Brain microvascular endothelial cell (primary cell): ENCODE measurements at places on chromosomes 5 and 9.
A peak's percentile ranks its signal among the peaks of the same experiment; 100 is the strongest.

GRCh38 chr5:145283141-145283810, 551.9 kb downstream of the PRELID2 start:
- no peak for DNase-seq

DNA sequence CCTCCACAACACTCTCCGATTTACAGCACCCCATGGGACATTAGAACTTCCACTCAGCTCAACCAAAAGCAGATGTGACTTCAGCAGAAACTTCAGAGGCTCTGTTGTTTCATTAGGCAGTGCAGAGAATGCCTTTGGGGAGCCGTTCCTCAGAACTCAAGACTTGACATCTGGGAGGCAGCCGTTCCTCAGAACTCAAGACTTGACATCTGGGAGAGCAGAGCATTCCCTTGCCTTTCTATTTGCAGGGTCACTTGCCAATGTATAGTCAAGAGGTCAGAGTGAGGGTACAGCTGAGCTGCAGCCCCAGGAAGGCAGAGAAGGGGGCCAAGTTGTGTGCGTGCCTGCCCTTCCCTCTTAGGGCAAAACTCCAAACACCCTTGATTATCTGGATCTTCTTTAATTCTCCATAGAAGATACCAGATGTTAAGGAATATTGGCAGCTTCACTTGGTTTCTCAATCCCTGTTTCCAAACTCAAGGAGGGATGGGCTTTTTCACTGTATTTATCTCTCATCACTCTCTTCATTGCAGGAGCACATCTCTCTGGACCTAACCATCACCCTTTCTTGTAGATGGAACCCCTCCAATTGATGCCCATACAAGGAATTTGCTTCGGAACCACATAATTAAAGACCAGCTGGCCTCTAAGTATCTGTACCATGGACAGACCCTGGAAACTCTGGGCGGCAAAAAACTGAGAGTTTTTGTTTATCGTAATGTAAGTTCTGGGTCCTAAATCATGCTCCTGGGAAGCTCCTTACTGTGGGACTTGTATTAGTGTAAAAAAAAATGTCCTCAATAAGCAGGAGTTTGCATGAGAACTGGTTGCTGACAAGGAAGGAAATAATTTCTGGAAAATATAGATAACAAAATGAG, 25.6 kb downstream of the TGFBI start:
- no peak for DNase-seq

- no peak for DNase-seq
These were observed 3.1 kb upstream of the HK3 start for GRCh38 chr5:176902102-176902814.

DNA sequence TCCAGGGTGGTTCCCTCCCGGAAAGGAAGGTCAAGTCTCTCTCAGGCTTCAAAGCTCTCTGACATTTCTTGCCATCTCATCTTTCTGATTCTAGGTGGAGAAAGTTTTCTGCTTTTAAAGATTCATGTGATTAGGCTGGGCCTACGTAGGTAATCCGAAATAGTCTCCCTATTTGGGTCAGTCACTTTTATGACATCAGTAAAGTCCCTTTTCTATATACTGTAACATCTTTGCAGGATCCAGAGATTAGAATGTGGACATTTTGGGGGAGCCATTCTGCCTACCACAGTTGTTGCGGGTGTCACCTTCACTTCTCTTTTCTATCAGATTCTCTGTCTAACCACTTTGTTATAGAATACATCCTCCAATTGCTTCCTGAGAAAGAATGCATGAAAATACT, 1.9 kb upstream of the RNF180 start:
- no peak for DNase-seq

DNA sequence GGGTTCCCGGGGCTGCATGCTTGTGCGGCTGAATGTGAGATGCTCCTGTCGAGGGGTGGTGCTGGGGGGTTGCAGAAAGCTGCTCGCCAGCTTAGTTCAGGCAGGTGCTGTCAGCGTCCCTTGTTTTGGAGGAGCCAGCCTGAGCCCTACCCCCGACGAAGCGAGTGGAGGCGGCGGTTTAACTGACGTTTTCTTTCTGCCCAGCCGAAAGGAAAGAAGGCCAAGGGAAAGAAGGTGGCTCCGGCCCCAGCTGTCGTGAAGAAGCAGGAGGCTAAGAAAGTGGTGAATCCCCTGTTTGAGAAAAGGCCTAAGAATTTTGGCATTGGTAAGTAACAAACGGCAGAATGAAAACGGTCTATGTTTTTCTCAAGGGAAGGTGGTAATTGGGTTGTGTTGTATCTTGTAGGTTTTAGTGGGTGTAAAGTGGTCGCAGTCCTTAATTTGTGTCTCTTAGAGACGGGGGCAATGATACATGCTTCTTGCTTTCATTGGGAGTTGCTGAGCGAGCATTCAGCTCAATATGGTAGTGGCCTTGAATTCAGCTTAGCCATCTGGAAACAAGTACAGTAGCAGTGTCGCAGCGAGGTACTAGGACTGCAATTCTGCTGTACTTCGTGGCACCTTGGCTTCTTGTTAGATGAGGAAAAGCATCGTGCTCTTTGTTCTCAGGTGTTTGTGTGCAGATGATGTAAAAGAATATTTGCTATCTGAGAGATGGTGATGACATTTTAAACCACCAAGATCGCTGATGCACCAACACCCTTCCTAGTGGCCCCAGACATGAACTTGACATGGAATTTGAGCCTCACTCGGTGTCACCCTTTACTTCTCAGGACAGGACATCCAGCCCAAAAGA, 928 bp downstream of the RPL7A start:
- no peak for DNase-seq

GRCh38 chr9:130254747-130255630, 10.6 kb upstream of the HMCN2 start:
- no peak for DNase-seq

DNA sequence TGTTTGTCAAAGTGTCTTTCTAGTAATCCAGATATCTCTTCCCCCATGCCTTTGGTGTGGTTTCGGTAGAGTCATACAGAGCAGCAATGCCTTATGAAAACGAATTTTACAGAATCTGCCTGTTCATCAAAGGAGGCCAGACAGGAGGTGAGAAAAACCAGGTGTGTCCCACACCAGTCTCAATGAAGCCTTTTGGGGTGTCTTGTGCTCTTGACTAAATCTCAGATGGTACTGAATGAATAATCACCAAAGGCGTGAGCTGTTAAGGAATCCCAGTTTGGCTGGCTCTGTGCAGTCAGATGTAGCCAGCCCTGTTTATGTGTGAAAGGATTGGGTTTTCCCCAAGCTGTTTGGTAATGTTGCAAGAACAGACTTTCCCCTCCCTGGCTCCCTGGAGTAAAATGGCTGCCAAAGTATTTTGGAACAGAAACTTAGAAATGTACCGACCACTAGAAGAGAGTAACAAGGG, 70.8 kb upstream of the CDKN2B start:
- DNase-seq, result no peak

- no peak for DNase-seq
These were observed 407.5 kb downstream of the AGTPBP1 start for GRCh38 chr9:85334228-85334627.

DNA sequence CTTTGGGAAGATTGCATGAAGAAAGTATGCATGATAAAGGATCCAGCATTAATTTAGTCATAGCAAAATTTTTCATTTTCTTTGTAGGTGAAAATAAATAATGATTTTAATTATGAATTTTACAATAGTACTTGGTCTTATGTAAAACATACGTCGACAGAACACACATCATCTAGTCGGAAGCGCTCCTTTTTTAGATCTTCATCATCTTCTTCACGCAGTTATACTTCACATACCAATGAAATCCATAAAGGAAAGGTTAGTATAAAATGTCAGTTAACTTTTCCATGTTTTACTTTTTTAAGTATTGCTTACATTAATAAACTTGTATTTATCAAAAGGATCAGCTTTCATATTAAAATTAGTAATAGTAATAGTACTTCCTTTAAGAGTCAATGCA, 35.8 kb downstream of the C7 start:
- no peak for DNase-seq

GRCh38 chr5:43396762-43397304, 15.4 kb downstream of the CCL28 start:
- DNase-seq, result no peak

GRCh38 chr9:89037346-89037745, 46.1 kb downstream of the S1PR3 start:
- DNase-seq, result no peak

- DNase-seq, result no peak
These were observed 186.6 kb downstream of the CRB2 start for GRCh38 chr9:123542435-123543225.

DNA sequence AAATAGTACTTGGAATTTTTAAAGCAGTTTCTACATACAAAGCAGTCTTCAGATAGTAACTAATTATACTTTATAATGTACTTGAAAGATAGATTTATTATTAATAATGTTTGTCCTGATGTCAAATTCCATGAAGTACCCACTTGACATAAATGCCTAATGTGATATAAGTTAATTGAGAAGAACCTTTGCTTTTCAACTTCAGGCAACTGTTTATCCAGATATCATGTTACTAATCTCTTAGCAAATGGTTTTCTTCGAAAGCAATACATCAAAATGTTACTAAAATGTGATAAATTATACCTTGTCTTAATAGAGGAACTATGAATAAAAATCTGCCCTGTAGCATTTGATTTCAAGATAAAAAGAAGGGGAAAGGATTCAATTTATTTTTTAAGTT, 146.8 kb upstream of the FBXL17 start:
- no peak for DNase-seq

GRCh38 chr5:8905021-8905420, 640.9 kb downstream of the SEMA5A start:
- peak; percentile 42 for DNase-seq

DNA sequence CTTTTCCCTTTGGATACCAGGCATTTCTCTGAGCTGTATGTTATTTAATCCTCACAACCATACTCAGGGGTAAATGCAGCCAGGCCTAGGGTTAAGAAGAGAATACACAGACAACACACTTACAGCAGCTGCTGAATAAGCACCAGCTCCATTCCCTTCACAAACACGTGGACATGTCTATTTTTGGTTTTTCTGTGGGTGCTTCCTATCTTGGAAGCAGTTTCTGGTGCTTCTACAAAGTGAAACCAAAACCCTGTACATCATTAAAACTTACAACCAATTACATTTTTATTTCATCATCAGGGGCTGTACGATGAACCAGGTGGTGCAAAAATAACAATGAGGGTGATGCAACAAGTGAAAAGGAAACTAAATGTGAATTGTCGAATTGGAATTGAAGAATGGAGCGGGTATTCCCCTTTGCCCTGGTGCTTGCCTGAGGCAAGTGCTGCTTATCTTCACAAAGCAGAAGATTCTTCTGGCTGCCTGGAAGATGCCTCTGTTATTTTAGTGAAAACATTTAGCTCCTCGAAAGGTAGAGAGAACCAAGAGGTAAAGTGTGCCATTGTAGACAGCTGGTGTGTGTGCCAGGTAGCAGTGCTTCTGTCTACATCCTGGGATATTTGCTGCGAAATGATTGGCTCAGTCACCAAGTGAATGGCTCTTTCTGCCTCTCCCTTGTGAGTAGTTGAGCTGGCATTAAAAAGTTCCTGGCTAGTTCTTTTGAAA, 18.6 kb upstream of the IFNB1 start:
- peak; percentile 26 for DNase-seq

DNA sequence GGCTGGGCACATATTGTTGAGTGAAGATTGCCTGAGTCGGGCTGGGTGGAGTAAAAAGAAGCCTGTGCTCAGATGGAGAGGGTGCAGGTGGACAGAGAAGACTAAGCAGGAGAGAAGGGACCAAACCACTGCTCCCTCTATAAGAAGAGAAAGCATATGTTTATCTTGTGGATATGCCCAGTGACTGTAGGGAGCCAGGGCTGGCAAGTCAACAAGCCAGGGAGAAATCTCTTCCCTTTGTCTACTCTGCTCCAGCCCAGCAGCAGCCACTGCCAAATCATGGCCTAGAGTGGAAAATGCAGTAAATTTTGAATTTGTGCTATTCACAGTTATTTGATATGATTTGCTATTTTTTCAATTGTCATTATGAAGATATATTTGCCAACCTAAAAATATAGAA, 33.2 kb upstream of the TRIM36 start:
- no peak for DNase-seq

- peak; percentile 47 for DNase-seq
These were observed 7.4 kb downstream of the MEF2C start for GRCh38 chr5:88875341-88876234.

DNA sequence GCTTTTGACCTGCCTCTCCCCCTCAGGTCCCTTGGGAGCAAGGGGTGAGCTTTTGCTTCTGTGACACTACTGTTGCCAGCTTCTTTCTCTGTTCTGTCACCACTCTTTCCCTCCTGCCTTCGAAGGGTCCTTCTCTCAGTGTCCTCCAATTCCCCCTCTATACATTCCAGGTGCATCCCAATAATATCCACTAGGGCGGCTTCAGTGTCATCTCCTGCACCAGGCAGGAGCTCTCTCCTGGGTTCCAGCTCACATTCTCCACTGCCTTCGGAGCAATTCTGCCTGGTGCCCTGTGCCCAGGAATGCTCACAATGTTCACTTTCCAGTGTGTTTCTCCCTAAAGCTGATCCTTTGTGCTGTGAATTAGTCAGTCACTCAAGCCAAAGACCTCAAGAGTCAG, 83.9 kb upstream of the CXCL14 start:
- DNase-seq, result no peak

- peak; percentile 36 for DNase-seq
These were observed 2.5 kb upstream of the TCF7 start for GRCh38 chr5:134111741-134112647.

DNA sequence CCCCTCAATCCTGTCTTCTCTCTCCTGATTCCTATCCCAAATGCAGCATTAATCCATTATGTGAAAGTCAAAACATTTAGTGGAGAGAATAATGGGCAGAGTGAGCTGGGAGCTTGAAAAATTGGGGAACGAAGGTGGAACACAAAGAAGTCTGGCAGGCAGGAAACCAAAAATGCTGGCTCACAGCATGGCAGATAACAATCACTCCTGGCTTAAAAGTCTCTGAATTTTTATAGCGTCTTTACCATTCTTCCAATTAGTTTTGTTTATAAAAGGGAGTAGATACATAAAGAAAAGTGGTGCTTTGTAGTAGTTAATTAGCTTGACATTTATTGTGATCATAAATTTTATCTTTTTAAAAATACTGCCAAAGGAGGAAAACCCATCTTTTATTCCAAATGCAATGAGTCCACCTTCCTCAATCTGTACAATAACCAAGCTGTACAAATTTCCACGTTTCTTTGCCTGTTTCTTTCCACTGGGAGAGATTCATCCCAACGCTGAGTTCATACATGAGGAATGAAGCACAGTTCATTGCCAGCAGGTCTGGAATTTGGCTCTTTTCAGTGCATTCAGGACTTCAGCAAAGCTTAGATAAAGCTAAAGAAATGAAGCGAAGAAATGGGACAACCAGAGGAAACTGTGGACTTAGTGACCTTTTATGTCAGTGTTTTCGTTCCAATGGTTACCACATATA, 174.7 kb downstream of the HMHB1 start:
- DNase-seq, result peak; percentile 47

- DNase-seq, result no peak
These were observed 89.0 kb downstream of the ERBIN start for GRCh38 chr5:66015196-66015960.

GRCh38 chr9:20138841-20139240, 350.0 kb upstream of the SLC24A2 start:
- no peak for DNase-seq

DNA sequence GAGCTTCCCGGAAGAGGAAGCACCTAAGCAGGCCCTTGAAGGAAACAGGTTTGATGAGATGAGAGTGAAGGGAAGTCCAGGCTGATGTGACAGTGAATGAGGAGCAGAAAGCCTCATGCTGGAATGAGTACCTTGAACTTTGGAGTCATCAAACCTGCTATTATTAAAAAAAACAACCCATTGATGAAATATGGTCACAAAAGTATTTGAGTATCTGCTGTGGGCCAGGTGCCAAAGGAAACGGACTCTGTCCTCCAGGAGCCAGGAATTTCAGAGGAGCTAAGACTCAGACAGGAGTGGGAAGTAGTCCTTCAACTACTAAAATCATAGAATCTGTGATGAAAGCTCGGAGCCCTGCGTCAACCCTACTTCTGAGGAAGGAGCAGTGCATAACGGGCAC, 11.9 kb downstream of the HAND1 start:
- DNase-seq, result no peak
